ENCODE measurements at places on chromosomes 11 and 22.

DNA sequence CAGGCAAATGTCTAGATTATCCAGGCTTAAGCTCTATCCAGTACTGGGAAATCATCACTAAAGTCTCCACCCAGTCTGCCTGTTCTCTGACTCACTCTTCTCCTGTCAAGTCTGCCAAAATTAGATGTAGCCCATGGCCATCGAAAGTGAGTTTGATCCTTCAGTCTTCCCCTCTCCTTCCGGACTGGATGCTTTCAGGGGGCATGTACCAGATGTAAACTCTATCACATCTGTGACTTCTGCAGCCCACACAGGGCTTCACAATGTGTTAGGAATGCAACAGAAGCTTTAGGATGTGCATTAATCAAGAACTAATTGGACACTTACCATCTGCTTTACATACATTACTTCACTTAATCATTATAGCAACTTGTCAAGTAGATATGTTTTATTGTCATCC, 12.3 kb downstream of the ME3 start:
- DNase-seq, result no peak

GRCh38 chr22:19271273-19271855, 20.2 kb downstream of the CLTCL1 start:
- DNase-seq, result no peak

DNA sequence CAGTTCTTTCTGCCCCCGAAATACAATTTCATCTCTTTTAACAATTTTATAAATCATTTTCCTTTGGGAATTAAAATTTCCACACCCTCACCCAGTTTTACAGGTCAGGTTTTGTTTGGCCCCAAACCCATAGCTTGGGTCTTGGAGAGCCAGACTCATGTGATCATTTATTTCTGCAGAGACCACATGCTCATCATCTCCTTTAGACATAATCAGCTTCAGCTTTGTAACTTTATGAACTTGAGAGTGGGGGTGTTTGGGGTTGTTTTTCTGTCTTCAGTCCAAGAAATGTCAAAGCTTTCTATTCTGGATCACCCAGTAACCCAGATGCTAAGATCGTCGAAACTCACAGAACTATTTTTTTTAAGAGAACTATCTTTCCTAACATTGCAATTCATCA, 70.9 kb downstream of the DBX1 start:
- DNase-seq, result no peak

DNA sequence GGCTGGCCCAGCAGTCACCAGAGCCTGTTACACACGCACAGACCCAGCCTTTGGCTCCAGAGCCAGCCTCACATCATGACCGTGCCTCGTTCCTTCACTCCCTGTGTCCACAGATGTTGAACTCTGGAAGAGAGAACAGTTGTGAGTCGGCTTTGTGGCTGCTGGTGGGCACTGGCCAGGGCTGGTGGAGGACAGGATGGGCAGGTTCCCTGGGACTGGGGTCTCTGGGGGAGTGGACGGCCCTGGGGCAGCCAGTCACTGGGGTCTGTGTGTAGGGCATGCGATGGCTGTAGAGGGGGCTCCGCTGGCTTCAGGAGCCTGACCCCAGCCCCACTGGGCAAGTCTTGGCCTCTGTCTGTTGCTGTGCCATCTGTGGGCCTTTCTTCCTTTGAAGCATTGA, 1070.1 kb downstream of the BRD1 start:
- DNase-seq, result no peak

GRCh38 chr22:31046539-31047226, 34.4 kb upstream of the SMTN start:
- DNase-seq, result no peak

DNA sequence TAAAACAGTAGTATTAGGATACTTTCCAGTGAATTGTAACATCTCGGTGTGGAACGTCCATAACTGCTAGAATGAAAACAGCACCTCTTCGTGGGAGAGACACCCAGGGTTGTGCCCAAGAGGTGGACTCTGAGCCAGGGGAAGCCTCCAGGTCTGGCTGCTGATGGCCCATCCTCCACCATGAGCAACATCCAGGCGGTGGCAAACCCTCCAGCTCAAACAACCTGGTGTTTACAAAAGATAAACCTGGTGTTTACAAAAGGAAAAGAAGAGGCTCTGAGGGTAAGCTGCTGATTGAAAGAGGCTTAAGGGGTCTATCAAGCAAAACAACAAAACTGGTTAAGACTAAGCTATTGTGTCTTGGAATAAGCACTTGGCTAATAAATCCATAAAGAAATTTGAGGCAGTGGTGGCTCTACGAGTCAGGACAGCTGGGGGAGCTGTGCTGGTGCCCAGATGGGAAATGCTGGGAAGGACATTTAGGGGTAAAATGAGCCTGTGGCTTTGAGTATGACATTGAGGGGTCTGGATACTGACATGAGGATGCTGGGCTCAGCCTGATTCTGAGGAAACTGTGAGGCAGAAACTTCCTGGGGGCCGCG, 909.0 kb downstream of the BRD1 start:
- no peak for DNase-seq

DNA sequence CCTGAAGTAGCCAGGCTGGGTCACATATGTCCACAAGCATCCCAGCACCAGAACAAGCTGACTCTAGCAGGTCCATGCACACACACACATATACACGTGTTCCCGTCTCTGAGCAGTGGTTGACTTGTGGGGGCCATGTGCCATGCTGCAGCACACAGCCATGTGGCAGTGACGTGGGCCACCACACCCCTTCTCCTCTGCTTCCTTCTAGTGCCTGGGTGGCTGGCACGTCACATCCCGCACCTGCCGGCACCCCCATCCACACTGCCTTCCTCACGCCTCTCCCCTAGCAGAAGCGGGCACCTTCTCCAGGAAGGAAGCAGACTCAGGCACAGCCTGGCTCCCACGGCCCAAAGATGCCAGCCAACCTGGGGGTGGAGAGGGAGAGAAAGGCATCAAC, 9.5 kb downstream of the SYT7 start:
- no peak for DNase-seq

DNA sequence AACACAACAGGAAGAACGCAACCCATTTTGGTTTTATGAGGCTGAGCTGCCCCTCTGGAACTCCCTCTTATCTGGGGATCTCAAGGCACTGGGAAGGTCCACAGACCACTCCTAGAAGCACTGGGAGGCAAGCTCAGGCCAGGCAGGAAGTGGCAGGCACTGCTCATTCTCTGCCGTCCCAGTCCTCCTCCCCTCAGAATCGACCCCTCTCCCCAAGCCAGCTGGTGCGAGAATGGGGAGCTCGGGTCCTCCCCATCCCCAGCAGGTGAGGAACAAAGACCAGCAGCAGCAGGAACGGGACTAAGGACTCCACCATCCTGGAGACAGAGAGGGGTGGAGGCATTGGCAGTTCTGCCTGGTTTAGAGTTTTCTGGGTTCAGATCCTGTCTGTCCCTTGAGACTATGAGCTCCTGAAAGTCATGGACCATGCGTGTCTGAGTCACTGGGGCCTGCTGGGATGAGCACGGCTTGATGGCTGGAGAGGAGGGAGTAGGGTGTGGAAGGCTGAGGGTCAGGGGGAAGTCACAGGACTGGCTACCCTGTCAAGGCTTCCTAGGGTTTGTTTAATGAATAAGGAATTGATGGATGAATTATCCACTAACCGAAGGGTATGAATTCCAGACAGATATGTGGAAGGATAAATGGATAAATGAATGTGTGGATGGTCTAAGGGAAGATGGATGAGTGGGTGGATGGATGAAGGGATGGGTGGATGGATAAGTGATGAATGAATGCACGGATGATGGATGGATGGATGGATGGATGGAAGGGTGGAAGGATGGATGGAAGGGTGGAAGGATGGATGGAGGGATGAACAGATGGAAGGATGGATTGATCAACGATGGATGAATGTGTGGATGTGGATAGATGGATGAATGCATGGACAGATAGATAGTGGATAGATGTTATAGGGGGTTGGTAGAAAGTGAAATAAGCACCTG, 6.4 kb downstream of the MYEOV start:
- DNase-seq, result no peak

All from activated CD8-positive, alpha-beta memory T cell treated with anti-CD3 and anti-CD28 coated beads for 48 hours (primary cell).